ENCODE measurements at places on chromosomes 4 and X.
A peak's percentile ranks its signal among the peaks of the same experiment; 100 is the strongest.

DNA sequence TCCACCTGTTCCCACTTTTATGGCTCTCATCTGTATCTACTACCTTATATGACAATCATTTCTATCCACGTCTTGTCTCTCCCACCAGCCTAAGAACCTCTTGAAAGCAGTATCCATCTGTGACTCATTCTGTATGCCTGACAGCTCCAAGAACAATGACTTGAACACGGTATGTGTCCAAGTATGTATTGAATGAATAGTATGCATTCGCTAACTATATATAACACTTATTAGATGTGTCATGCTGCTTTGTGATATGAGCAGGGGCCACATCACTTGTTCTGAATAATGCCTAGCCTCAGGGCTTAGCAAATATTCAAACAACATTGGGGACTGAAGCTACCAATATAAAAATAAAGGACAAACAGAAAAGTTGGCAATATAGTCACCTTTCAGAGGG, 4.9 kb downstream of the OPHN1 start:
- no peak for DNase-seq
- no peak overlapping the region for H3K27ac ChIP-seq
- H3K27me3 ChIP-seq = no peaks in the 10 kb centered on the region
- no peaks in the 10 kb centered on the region for H3K4me1 ChIP-seq
- no peak overlapping the region for H3K4me3 ChIP-seq

- no peak overlapping the region for H3K4me3 ChIP-seq
- DNase-seq = no peak
- H3K36me3 ChIP-seq = no peaks in the 10 kb centered on the region
- H3K27ac ChIP-seq = no peak overlapping the region
- no peaks in the 10 kb centered on the region for H3K27me3 ChIP-seq
- no peaks in the 10 kb centered on the region for H3K4me1 ChIP-seq
These were observed 94.6 kb downstream of the COX18 start for GRCh38 chr4:72974694-72975487.

DNA sequence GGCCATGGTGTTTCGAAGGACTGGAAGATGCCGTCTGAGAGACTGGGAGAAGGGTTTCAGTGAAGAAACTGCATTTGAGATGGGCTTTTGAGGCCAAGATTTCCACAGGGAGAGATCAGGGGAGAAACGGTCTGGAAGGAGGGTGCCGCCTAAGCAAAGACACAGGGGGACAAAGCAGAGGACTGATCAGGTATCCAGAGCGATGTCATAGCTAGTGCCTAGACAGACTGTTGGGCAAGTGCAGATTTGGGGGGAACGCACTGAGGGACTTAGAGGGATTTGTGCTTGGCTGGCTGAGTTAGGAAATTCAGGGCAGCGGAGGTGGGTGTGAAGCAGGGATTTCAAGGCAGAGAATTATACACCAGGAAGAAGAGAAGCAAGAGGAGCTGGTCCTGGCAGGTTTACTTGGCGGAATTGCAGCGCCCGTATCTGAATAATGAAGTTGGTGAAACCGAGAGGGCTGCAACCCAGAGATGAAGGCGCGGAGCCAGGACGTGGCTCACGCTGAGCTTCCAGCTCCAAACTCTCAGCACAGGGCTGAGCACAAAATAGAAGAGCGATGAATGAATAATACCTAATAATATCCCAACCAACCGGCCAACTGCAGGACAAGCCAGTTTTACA, 106.9 kb downstream of the MAML3 start:
- DNase-seq = no peak
- no peak overlapping the region for H3K4me3 ChIP-seq

- H3K27me3 ChIP-seq = no peaks in the 10 kb centered on the region
- no peaks in the 10 kb centered on the region for H3K36me3 ChIP-seq
- peaks cover 15% of the 10 kb centered on the region for H3K4me1 ChIP-seq
- no peak overlapping the region for H3K4me3 ChIP-seq
These were observed 19.9 kb downstream of the SEPTIN11 start for GRCh38 chr4:76969495-76969894.

GRCh38 chr4:174928575-174929253, 10.6 kb downstream of the ADAM29 start:
- DNase-seq = no peak
- no peak overlapping the region for H3K27ac ChIP-seq
- H3K4me3 ChIP-seq = no peak overlapping the region
- H3K4me1 ChIP-seq = no peaks in the 10 kb centered on the region
- no peaks in the 10 kb centered on the region for H3K36me3 ChIP-seq

GRCh38 chr4:71008196-71008595, 14.7 kb downstream of the DCK start:
- no peaks in the 10 kb centered on the region for H3K36me3 ChIP-seq
- H3K4me3 ChIP-seq = no peak overlapping the region
- H3K4me1 ChIP-seq = no peaks in the 10 kb centered on the region
- no peak for DNase-seq
- no peak overlapping the region for H3K27ac ChIP-seq
- H3K27me3 ChIP-seq = no peaks in the 10 kb centered on the region

- no peaks in the 10 kb centered on the region for H3K36me3 ChIP-seq
- H3K27me3 ChIP-seq = no peaks in the 10 kb centered on the region
- no peaks in the 10 kb centered on the region for H3K4me1 ChIP-seq
- H3K27ac ChIP-seq = no peak overlapping the region
These were observed 26.3 kb upstream of the UBA6 start for GRCh38 chr4:67727124-67727850.

- H3K27ac ChIP-seq = no peak overlapping the region
- DNase-seq = no peak
- H3K4me3 ChIP-seq = no peak overlapping the region
- H3K4me1 ChIP-seq = no peaks in the 10 kb centered on the region
- no peaks in the 10 kb centered on the region for H3K36me3 ChIP-seq
These were observed 33.0 kb downstream of the GALNTL6 start for GRCh38 chr4:171846232-171846631.

DNA sequence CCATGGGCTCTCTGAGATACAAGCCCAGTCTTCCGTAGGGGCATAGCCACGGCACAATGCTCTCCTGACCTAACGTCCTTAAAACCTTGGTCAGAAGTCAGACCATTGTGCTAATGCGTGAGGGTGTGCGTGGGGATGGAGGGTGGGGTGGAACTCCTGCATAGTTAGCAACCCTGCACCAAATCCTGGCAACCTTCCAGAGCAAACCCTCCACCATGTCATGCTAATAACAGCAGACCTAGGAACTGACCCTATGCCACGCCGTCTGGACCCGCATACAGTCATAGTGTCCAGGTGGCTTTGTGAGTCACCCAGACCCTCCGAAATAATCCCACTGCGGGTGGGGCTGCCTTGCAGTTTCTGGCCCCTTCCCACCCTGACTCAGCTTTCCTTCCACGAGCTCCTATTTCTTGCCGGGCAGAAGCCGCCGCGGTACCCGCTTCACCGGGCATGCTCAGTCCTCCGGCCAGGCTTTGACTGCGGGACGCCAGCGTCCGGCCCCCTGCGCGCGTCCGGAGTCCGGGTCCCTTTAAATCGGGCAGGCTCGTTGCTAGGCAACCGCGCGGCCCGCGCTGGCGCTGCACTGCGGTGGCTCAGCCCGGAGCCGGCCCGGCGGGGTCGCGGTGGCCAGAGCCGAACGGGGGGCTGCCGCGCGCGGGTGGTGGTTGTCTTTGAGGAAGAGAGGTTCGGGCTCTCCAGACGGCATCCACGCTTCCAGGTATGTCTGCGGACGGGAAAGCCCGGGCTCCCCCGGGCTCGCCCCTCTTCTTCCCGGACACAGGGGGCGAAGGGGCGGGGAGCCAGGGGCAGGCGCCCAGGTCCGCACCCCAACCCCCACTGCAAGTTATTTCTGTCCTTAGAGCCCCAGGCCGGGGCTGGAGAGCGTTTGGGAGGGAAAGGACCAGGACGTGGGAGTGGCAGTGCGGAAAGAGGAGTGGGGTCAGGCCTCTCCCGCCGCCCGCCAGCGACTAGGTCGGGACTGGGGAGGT, at the start of gene CCDC160:
Gene CCDC160, plus strand, starts transcription at position 557 of the 989 bp plus-strand sequence. CDS start 7,619 bp downstream, outside the sequence.
- H3K27ac ChIP-seq = no peak within 1 kb of the TSS
- no peak for DNase-seq
- no peaks in the 10 kb centered on the region for H3K27me3 ChIP-seq
- H3K36me3 ChIP-seq = no peaks in the 10 kb centered on the region
- H3K4me1 ChIP-seq = peaks cover 8% of the 10 kb centered on the region

DNA sequence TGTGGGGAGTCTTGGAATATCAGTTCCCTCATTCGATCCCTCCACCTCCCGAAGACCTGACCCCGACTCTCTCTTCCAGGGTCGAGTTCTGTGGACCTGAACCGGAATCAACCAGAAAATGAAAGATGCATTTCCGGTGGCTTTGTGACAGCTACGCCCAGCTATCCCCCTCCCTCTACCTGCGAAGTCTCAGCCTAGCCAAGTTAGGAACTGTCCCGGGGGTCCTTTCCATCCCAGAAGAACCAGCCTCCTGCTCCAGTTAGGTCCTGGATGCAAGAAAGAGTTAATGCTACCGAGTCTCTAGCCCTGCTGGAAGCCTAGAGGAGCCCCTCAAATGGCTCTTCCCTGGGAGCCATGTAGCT, 13.4 kb upstream of the ETDC start:
- no peak overlapping the region for H3K27ac ChIP-seq
- peaks cover 4% of the 10 kb centered on the region for H3K36me3 ChIP-seq
- DNase-seq = no peak
- H3K4me3 ChIP-seq = peak overlapping the region; percentile 23

DNA sequence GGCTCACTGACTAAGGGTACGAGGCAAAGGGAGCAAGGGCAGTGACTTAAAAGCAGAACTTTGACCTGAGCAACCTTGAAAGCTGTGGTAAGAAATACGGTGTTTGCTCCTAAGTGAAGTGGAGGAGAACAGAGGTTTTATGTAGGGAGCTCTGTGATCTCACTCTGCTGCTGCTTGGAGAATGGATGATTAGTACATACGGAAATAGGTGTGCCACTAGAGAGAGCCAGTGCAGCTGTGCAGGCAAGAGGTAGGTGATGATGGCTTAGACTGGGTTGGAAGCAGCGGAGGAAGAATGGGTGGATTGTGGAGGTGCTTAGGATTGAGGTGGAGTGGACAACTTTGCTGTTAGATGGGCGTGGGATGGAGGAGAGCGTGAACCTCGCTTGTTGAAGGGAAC, 85.0 kb downstream of the FAM193A start:
- H3K27ac ChIP-seq = no peak overlapping the region
- H3K27me3 ChIP-seq = no peaks in the 10 kb centered on the region
- no peak for DNase-seq
- H3K4me3 ChIP-seq = no peak overlapping the region
- peaks cover 50% of the 10 kb centered on the region for H3K4me1 ChIP-seq
- peaks cover 8% of the 10 kb centered on the region for H3K36me3 ChIP-seq

DNA sequence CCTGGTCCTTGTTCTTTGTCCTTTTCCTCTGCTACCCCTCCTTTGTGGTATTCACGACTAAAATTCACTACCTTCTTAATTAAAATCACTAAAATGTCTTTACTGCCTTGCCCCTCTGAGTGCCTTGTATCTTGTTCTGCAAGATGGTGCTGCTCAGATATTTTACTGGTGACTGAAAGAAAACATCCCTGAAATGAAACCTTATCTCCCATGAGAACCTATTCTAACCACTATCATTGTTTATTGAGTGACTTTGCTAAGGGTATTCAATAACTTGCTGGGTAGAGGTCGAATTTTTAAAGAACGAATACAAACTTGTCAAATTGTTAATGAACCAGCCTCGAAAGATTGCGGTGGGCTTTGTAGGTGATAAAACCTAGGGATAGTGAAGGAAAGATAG, 52.8 kb downstream of the SPRY1 start:
- H3K27ac ChIP-seq = no peak overlapping the region
- DNase-seq = no peak
- H3K27me3 ChIP-seq = no peaks in the 10 kb centered on the region
- H3K36me3 ChIP-seq = no peaks in the 10 kb centered on the region

GRCh38 chr4:179631321-179631720, 2189.1 kb upstream of the AGA start:
- no peak for DNase-seq
- H3K36me3 ChIP-seq = no peaks in the 10 kb centered on the region

DNA sequence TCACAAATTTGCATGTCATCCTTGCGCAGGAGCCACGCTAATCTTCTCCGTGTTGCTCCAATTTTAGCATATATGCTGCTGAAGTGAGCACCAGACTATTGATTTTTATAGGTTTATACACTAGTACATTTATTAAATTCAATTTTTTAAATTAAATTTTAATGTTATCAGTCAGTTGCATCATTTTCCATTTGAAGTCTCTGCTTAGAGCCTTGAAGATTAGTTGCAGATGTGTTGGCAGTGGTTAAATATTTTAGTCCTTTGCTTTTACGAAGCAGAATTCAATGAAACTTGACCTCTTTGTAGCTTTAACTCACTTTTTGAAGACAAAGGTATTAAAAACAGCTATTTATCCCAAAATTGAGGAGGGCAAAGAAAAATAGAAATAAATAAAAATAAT, 16.5 kb downstream of the TRAPPC11 start:
- H3K4me3 ChIP-seq = no peak overlapping the region
- peaks cover 5% of the 10 kb centered on the region for H3K4me1 ChIP-seq
- no peak overlapping the region for H3K27ac ChIP-seq
- H3K27me3 ChIP-seq = no peaks in the 10 kb centered on the region
- H3K36me3 ChIP-seq = peaks cover 31% of the 10 kb centered on the region

DNA sequence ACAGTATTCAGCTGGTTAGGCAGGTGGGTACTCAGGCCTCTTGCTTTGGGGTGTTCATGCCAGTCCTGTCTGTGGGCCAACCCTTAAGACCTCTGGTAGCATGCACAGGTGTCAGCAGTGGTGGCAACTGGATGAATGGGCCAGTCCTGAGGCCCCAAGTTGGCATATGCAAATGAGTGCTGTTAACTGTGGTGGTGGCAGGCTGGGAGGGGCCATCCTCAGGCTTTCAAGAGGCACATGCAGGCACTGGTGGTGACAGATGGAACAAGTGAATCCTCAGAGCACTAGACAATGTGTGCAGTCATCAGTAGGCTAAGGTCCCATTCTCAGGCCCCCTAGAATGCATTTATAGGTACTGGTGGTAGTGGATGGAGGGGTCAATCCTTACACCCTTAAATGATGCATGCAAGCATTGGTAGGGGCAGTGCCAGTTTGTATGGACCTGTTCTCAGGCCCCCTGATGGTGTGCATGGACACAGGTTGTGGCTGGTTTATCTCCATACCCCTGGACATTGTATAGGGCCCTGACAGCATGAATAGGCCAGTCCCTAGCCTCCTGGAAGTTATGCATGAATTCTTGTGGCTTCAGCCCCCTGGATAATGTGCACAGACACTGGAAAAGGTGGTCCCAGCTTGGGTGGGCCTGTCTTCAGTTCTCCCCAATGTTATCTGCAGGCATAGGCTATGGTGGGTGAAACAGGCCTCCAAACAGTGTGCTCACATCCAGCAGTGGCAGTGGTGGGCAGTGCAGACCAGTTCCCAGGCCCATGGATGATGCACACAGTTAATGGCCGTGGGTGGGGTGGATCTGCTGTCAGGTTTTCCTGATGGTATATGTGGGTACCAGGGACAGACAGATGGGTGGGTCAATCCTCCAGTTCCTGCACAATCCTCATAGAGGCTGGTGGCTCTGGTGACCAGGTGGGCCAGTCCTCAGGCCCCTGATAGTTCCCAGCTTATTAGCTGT, 24.7 kb downstream of the TECRL start:
- H3K4me1 ChIP-seq = no peaks in the 10 kb centered on the region
- H3K4me3 ChIP-seq = no peak overlapping the region
- H3K27me3 ChIP-seq = no peaks in the 10 kb centered on the region
- no peak overlapping the region for H3K27ac ChIP-seq
- DNase-seq = no peak

- no peaks in the 10 kb centered on the region for H3K27me3 ChIP-seq
- DNase-seq = no peak
- peak overlapping the region; percentile 96 for H3K27ac ChIP-seq
- H3K4me1 ChIP-seq = peaks cover 56% of the 10 kb centered on the region
These were observed 674 bp downstream of the SEC24B start for GRCh38 chr4:109434007-109434971.

All from vagina (tissue), 2 donors.